Left renal cortex interstitium (tissue), 4 donors: ENCODE measurements at places on chromosomes 2 and 18.

DNA sequence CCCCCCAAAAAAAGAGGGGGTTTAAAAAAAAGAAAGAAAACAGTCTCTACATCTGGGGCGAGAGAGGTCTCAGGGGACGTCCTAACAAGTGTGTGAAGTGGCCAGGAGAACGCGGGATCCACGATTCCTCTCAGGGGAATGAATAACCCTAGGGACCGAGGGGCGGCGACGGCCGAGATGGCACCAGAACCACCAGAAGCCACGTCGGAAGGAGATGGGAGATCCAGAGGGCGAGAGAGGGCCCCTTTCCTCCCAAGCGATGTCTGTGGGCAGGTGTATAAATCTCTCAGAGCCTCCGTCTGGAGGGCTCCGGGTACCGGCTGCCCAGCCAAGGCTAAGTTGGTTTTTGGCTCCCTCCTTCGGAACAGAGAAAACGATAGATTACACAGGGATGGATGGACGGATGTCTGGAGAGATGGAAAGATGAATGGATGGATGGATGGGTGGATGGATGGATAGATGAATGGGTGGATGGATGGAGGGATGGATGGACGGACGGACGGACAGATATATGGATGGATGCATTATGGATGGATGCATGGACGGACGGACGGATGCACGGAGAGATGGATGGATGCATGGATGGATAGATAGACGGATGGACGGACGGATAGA, 1.7 kb downstream of the EPHA4 start:
- DNase-seq: peak; percentile 24

GRCh38 chr18:34709104-34709503, 994 bp upstream of the DTNA start:
- no peak for DNase-seq

DNA sequence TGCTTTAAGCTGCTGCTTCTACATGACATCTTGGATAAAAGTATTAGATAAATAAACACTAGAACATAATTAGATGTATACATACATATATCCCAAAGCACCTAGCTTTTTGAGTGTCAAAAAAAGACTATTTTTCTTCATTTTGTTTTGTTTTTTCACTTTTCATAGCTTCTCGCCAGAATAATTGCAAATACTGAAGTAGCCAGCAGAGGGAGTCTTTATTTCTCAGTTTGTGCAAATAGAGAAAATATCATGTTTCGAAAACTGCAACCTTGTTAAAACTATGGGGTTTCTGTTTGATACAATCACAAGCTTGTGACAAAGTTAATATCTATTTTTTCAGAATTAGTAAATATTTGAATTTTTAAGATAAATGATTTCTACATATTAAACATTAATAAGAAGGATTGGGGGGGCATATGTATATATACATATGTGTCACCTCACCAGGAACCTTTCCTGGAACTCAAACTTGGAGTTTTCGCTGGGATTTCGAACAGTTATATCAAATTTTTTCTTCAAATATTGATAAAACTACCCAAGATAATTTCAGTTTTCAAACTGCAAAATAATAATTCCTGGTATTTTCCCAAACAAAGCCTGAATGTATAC, 61.0 kb downstream of the GRB14 start:
- DNase-seq: no peak

GRCh38 chr2:161170958-161171932, 11.0 kb downstream of the TANK start:
- DNase-seq: no peak

DNA sequence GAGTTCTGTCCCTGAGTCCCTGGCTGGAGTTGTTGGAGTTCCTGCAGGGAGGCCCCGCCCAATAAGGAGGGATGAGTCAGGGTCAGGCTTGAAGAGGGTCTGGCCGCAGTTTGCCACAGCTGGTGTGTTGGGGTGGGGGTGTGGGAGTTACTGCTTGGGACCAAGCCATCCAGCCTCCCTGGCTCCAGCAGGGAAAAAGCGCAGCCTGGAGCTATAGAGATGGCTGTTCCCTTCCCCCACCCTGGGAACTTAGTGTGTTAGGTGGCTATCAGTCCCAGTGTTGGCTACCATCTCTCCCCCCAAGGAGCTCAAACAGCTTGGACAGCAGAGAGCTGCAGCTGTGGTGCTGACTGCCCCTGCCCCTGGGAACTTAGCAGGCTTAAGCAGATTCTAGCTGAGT, 13.2 kb upstream of the TANK start:
- DNase-seq: no peak

DNA sequence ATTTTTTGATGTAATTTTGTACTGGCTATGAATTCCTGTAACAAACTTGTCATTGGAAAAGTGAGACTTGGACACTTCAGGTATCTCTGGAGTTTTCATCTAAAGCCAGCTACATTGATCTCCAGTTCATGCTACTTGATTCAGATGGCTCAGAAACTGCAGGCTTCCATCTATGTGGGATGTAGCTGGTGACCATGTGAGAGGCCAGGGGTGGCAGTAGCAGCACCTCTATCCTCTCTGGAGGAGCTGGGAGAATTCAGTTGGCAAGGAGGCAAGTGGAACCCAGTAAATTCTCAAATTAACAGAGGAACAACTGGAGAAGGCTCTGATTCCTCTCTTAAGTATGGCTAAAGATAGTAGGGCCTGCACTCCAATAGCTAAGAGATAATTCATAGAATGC, 10.0 kb upstream of the SPTBN1 start:
- DNase-seq: no peak

GRCh38 chr2:16665748-16666448, at the start of gene CYRIA:
Gene CYRIA, minus strand, starts transcription at chr2:16665834. Its CDS starts 77,715 bp downstream, at chr2:16588119.
- no peak for DNase-seq

DNA sequence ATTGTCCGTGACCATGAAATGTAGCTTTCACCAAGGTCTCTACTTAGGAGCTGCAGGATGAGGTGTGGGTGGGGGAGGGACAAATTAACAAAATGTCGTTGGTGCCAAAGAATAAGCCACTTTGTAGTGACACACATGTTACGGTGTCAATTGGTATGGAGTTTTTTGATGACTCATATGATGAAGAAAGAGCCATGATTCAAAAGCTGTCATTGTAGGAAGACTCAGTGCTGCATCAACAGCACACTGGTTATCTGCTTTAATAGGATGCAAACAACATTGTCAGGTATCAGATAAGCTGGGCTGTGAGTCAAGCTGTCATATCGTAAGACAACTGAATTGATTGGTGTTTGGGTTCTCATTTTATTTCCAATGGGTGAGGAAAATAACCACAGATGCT, 36.6 kb upstream of the BOD1L2 start:
- no peak for DNase-seq

- DNase-seq: no peak
Observed at GRCh38 chr2:66555501-66556324, 120.8 kb downstream of the MEIS1 start.

GRCh38 chr2:144426981-144427479, 92.9 kb downstream of the ZEB2 start:
- no peak for DNase-seq

GRCh38 chr2:235234736-235235135, 259.1 kb upstream of the AGAP1 start:
- DNase-seq: no peak

GRCh38 chr2:64657411-64657810, 3.7 kb upstream of the SERTAD2 start:
- DNase-seq: no peak

- peak; percentile 29 for DNase-seq
Observed at GRCh38 chr2:31083234-31083993, 54.8 kb downstream of the GALNT14 start.

DNA sequence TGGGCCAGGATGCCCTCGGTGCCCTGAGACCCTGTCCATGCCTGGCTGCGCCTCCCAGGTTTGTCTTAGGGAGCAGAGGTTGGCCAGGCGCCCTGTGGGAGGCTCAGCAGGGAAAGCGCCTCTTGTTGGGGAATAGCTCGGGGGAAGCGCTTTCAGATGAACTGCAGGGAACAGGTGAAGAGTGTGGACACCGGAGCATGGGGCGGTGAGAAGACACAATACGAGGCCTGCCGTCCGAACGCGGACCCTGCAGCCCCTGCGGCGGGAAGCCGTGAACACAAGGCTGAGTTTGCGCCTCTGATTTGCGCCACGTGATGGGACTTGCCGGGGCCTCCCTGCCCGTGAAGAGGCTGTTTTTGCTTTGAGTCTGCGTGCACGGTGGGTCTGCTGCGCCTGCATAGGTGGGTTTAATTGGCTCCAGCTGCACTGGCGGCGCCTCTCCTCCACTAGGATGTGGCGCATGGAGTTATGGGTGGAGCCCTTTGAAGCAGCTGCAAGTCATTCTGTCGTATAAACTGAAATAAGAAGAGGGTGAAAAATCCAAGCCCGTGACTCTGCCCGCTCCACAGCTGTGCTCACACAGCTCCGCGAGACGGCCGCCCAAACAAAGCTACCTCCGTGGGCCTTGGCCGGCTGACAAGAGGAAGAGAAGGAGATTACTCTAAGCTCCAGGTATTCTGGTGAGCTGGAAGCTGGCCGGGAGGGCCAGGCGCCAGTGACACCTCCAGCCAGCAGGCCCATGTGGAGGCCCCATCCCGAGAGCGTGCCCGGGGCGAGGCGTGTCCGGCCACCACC, 103.5 kb upstream of the CTDP1 start:
- no peak for DNase-seq

DNA sequence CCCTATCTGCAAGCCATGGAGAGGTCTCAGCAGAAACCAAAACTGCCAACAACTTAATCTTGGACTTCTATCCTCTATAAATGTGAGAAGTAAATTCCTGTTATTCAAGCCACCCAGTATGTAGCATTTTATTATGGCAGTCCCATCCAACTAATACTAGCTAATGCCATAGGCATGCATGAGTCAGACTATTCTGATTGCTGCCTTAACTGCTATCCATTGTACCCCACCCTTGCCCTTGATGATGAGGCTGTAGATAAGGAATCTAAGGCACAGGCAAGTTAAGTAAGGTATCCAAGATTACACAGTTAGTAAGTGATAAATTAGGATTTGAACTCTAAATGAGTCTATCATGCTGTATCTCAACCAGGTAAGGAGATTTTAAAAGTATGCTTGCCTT, 223.0 kb downstream of the UBE2E3 start:
- no peak for DNase-seq

- peak; percentile 63 for DNase-seq
Observed at GRCh38 chr2:158457826-158458616, 1.3 kb downstream of the PKP4 start.

DNA sequence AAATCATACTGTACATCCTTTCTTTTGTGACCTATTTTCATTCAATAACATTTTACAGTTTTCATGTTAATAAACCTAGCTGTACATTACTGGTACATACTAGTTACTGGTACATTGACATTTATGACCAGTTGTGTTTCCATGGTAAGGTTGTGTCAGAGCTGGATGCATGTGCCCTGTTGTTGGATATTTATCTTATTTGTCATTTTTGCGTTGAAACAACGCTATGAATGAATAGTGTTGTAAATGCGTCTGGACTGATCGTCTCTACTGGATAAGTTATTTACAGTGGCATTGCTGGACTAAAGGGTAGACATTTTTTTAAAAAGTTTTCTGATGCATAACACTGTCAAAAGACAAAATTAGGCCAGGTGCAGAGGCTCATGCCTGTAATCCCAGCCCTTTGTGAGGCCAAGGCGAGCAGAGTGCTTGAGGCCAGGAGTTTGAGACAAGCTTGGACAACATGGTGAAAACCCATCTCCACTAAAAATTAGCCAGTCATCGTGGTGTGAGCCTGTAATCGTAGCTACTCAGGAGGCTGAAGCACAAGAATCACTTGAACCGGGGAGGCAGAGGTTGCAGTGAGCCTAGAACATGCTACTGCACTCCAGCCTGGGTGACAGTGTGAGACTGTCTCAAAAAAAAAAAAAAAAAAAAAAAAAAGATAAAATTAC, 40.2 kb downstream of the MCFD2 start:
- DNase-seq: no peak

- no peak for DNase-seq
Observed at GRCh38 chr18:60870261-60871153, 462.7 kb upstream of the CDH20 start.

- DNase-seq: no peak
Observed at GRCh38 chr2:60333264-60333663, 220.2 kb downstream of the BCL11A start.

DNA sequence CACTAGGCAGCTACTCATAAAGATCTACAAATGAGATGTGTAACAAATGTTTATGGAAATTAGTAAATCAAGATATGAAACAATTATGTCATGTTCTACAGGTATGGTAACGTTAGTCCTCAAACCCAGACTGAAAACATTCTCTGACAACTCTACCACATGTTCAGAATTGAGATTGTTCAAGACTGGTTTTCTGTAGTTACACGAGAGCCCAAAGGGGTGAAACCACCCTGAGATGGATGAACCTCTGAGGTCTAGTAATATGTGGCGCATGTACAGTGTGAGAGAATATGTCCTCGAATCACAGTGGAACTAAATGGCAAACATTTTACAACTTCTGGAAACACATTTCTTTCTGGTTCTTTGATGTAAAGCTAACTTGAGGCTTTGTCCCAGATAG, 614.3 kb downstream of the ZEB2 start:
- DNase-seq: no peak

GRCh38 chr2:10415640-10416039, 32.5 kb downstream of the ODC1 start:
- DNase-seq: no peak

DNA sequence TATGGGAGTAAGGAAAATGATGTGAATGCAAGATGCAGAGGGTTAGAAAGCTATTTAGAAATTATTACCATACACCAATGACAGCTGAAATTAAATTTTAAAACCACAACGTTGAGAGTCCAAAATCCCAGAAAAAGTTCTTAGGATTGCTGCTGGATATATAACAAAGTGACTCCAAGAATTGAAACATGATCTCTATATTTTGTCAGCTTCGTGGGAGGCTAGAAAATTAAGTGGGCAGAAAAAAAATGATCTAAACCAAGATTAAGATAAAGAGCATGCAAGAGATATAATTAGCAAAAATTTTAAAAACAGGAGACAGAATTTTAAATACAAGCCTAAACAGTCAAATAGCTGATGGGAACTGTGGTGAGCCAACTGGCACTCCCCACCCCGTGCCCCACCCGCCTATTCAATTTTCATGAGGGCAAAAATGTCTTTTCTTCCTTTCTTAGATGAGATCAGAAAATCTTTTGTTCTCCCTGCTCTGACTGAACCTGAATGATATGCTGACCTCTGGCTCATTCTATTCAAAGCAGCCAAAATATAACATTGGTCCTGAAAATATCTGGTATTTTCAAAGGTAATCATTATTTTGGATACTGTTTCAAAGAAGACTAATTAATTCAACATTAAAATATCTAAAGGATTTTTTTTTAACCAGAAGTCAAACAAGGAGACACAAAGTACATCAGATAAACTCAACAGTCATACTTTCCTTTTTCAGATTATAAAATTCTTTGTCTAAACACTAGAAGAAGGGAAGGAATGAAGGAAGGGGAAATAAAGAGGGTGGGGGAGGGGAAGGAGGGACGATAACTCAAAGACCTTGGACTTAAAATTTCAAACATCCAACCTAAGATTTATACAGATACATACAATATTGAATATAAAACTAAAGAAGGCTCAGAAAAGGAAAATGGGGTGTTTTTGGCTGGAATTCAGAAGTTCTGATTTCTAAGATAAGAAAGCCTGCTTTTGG, 12.2 kb downstream of the KANSL3 start:
- DNase-seq: no peak
